ENCODE measurements at places on chromosomes 11 and 22.

DNA sequence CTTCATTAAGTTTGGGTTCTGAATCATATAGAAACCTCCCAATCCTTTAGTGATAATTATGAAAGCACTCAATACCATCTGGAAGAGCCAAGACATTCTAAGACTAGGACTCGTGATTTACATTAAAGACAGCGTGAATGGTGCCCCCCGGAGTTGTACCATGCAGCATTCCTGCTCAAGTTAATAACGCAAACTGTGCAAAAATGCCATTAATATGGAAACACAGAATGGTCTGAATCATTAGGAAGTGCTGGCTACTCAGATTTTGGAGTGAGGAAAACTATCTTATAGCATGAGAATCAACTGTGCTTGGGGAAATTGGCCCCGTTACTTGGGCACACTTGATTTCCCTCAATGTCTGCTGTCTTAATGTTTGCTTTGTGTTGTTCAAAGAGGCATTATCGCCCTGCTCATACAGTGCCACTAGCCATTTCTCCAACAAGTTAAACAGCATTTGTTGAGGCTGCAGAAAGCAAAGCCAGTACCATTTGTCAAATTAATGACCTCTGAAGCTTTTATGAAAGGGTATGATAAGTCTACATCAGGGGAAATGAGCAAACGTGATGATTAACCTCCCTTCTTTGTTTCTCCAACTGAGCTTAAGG lies 18.5 kb upstream of the TPH1 start:
- DNase-seq: no peak

DNA sequence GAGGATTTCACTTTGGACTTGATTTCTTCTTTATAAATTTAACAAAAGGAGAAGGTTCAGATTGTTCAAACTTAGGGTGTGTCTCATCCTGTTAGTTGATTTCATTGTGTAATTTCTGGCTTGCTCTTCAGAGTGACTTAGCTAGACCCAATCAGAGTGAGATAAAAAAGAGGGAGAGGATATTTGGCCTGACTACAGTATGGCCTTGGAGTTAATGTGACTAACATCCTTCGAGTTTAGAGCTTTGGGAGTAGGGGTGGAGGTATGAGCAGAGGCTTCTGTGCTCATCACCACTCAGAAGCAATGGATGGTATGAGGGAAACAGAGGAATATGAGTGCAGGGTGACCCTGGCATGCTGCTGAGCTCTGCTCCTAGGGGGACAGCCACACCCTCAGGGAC lies 114.2 kb downstream of the ME3 start:
- DNase-seq: no peak

DNA sequence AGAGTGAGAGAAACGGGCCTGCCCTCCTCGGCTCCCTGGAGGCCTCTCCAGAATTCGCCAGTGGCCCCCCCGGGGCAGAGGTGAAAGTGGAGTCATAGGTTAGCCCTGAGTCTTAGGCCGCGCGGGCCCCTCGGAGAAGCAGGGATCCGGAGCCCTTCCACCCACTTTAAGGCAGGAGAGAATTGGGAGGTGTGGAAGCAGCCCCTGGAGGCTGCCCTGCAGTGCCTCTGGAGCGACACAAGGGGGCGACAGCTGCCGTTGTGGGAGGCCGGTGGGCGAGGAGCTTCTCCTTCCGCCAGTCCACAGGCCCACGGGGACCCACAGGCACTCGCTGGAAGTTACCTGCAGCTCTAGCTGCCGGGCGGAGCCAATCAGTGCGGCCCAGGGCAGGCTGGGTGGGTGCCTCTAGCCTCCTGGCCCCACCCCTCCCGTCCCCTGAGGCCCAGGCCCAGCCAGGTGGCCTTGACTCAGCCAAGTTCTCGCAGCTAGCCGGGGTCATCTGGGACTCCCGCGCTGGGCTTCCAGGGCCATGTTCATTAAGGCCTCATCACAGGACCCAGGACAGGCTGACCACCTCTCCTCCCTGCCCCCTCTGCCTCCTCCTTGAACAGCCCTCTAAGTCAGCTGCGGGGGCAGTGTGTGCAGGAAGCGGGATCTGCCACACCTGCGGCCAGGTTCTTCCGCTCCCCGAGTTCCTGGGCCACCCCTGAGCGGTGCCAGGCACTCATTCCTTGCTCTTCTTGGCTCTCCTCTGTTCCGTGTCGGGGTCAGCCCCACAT lies 5.0 kb downstream of the DGKZ start:
- DNase-seq: peak; percentile 67

- no peak for DNase-seq
Measured at GRCh38 chr11:133559833-133560471, 27.7 kb upstream of the OPCML start.

GRCh38 chr11:114211444-114212121 lies 84.6 kb upstream of the NNMT start:
- no peak for DNase-seq

DNA sequence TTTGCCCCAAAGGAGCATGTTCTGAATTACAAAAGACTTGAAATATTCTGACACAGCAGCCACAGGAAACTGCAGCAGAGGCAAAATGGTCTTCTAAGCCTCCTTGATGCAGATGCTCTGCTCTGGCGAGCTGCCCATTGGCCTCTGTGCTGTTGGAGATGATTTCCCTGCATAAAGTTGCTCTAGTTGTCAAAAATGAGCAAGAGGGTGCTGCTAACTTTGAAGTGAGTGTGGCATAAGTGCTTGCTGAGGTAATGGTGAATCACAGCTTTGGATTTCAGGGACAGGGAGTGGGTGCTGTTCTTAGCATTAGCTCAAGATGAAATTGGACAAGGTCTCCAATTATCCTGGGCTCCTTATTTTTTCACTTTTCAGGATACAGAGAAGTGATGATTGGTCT lies 435.4 kb downstream of the TMEM135 start:
- DNase-seq: no peak

DNA sequence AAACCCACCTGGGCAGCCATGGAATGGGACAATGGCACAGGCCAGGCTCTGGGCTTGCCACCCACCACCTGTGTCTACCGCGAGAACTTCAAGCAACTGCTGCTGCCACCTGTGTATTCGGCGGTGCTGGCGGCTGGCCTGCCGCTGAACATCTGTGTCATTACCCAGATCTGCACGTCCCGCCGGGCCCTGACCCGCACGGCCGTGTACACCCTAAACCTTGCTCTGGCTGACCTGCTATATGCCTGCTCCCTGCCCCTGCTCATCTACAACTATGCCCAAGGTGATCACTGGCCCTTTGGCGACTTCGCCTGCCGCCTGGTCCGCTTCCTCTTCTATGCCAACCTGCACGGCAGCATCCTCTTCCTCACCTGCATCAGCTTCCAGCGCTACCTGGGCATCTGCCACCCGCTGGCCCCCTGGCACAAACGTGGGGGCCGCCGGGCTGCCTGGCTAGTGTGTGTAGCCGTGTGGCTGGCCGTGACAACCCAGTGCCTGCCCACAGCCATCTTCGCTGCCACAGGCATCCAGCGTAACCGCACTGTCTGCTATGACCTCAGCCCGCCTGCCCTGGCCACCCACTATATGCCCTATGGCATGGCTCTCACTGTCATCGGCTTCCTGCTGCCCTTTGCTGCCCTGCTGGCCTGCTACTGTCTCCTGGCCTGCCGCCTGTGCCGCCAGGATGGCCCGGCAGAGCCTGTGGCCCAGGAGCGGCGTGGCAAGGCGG lies 11.4 kb upstream of the ARHGEF17 start:
- no peak for DNase-seq

DNA sequence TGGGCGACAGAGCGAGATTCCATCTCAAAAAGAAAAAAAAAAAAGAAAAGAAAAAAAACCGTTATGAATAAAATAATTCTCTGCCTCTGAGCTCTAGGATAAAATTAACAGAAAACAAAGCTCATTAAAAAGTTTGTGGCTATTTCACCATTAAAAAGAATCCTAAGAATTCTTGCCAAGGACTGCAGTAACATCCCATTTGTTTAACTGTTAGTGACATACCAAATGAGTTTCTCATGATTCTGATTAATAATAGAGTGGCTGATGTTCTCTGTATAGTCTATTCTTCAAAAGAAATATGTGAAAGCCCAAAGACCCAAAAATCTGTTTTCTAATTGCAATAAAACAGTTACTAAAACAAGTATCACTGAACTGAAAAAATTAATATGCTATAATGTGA lies 19.7 kb downstream of the CLNS1A start:
- DNase-seq: no peak
